ENCODE measurements at places on chromosomes 5 and 9. TPM values are rescaled to one million over a fixed set of nuclear protein-coding genes. Genes with fewer than 3 reads are reported as not detected.

SPATA31E1 gene
- polyA plus RNA-seq = 0.48 TPM

GLDC gene
- polyA plus RNA-seq = 13.0 TPM

IFNA13 gene
- polyA plus RNA-seq = 0.12 TPM

LCN6 gene
- 2.8 TPM for polyA plus RNA-seq

ARSI gene
- polyA plus RNA-seq = 2.2 TPM

TXNDC15 gene
- polyA plus RNA-seq = 39.0 TPM

ELAVL2 gene
- 1.2 TPM for polyA plus RNA-seq

NSG2 gene
- 22.6 TPM for polyA plus RNA-seq

LCN2 gene
- polyA plus RNA-seq = 0.93 TPM

DNA sequence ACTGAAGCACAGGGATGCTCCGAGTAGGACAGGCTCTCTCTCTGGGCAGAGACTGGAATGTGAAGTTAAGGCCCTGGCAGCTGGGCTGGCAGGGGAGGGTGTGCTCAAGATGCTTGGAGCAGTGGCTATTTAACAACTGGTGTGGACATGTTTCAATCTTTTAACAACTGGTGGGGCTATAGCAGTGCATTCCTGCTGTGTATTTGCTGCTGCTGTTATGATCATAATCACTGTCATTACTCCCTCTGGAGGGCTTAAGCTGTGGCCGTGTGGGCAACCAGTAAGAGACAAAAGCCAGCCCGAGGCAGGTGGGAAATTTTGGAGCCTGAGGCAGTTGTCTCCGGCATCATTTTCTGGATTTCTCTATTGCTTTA is 33.3 kb upstream of the PTGS1 start:
- H3K36me3 ChIP-seq = no peaks in the 10 kb centered on the region
- no peak overlapping the region for H3K4me3 ChIP-seq
- DNase-seq = no peak
- no peaks in the 10 kb centered on the region for H3K4me1 ChIP-seq
- no peak overlapping the region for H3K27ac ChIP-seq
- H3K27me3 ChIP-seq = peaks cover 43% of the 10 kb centered on the region

DNA sequence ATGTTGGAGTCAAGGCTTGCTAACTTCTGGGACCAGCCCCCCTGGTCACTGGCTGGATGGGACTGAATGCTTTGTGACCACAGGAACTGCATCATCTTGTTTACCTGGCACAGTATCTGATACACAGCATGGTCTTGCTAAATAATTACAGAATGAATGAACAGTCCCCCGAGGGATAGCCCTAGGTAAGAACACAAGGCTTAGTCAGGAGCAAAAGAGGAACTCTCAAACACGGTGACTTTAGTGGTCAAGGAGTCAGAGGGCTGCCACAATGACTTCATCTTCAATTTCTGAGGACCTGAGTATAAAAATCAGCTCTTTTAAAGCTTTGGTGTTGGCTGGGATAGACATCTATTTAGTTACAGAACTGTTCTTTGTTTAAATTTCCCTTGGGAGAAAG is 15.1 kb upstream of the CXCL14 start:
- no peak for DNase-seq
- no peak overlapping the region for H3K4me3 ChIP-seq
- no peaks in the 10 kb centered on the region for H3K27me3 ChIP-seq
- no peaks in the 10 kb centered on the region for H3K36me3 ChIP-seq

DNA sequence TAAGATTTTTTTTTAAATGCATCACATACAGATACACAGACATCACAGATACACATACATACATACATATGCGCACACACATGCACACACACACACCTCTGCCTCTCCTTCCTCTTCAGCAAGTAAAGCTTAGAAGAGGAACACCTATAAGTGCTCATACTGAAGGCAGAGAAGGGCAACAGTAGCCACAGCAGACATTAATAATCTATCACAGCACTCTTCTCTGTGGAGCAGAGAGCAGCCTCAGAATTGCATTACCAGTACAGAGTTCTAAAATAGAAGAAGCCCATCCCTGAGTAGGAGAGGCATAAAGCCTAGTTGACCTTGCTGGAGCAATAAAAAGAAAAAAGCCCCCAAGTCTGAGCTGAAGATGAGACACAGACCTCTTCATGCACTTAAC is 110.6 kb downstream of the MLLT3 start:
- H3K4me3 ChIP-seq = no peak overlapping the region
- DNase-seq = no peak

DNA sequence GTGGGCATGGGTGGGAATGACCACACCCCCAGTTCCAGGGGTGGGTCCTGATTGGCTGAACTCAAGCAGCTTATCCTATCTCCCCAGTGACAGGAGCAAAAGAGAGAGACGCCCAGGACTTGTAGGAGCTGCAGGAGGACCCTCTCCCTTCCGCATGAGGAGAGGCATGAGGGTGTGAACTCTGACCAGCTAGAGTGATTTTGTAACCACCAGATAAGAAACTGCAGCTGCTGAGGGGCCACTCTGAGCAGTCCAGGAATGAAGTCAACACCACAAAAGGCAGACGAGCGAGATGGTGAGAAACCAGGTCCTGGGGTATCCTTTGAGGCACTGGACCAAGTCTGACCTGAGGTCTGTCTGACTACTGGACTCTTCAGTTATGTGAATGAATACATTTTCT is 521.9 kb downstream of the BNC2 start:
- H3K27ac ChIP-seq = no peak overlapping the region
- H3K4me3 ChIP-seq = no peak overlapping the region
- no peak for DNase-seq
- H3K4me1 ChIP-seq = no peaks in the 10 kb centered on the region

- H3K36me3 ChIP-seq = no peaks in the 10 kb centered on the region
- no peaks in the 10 kb centered on the region for H3K4me1 ChIP-seq
- no peak for DNase-seq
- H3K4me3 ChIP-seq = no peak overlapping the region
- H3K27me3 ChIP-seq = no peaks in the 10 kb centered on the region
- no peak overlapping the region for H3K27ac ChIP-seq
These were observed 84.6 kb upstream of the PPP1R26 start for GRCh38 chr9:135394699-135395645.

DNA sequence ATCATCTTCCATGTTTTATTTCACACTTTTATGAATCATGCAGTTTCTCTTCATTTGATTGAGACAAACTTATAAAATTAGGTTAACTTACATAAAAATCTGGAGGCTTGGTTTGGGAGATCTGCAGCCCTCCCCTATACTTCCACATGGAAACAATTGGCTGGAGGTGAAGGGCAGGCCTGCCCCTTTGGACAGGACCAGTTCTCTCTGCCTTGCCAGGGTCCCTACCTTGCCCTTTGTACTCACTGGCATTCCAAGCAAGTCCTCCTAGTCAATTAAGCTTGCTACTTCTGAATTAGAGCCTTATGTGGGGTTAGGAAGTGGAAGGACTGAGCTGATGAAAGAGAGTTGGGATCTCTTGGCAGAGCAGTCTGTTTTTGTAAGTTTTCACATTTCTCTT is 257.3 kb downstream of the GAS1 start:
- no peaks in the 10 kb centered on the region for H3K36me3 ChIP-seq
- H3K4me3 ChIP-seq = no peak overlapping the region
- no peaks in the 10 kb centered on the region for H3K4me1 ChIP-seq
- no peak overlapping the region for H3K27ac ChIP-seq
- no peak for DNase-seq
- H3K27me3 ChIP-seq = no peaks in the 10 kb centered on the region

DNA sequence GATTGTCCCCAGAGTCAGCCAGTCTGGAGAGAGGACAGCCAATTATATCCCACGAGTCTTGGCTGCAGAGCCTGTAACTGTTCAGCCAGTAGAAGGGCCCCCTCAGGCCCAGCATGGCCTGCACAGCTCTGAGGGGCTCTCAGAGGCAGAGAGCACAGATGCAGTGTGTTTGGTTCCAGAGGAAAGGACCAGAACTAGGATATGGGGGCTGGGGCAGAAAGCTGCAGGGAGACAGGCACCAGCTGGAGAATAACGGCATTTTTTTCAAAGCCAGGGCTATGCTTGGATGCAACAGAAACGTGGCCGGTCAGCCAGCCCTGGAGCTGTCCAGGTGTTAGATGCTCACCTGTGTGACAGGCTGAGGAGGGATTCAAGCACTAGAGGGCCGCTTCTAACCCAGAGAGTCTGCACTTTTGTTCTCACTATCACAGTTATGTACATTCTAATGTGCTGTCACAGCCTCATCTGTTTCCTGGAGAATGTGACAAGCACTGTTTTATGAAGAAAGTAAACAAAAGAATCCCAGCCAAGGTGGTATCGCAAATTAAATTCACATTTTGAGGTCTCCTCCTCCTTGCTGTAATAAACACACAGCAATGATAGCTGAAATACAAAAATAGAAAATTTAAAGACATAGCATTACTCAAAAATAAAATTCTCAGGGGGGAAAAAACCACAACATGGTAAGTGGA is 96.5 kb downstream of the GABBR2 start:
- no peaks in the 10 kb centered on the region for H3K36me3 ChIP-seq
- H3K4me3 ChIP-seq = no peak overlapping the region

- no peaks in the 10 kb centered on the region for H3K36me3 ChIP-seq
- H3K27ac ChIP-seq = peak overlapping the region; percentile 85
- peaks cover 8% of the 10 kb centered on the region for H3K4me1 ChIP-seq
These were observed 1.2 kb upstream of the RNF38 start for GRCh38 chr9:36401164-36401740.

DNA sequence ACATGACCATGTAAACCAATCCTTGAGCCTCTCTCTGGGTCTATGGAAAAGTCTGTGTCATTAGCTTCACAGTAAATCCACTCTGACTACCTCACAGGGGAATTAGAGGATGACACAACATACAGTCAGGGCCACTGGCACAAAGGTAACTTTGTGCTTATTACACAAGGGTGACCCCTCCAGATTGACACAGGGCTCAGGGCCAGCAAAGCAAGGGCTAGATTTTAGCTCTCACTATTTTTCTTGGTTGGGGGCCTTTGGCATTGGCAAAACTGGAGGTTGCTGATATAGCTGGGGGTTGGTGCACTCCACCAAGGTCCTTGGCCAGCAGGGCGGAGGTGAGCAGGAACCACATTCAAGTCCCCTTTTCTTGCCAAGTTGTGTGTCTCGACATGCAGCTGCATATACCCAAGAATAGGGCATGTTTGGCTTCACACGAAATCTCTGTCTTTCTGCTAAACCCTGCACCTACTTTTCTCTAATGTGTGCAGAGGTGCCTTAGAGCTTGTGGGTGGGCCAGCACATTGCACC is 15.2 kb upstream of the OSMR start:
- H3K27me3 ChIP-seq = peaks cover 2% of the 10 kb centered on the region
- no peak overlapping the region for H3K27ac ChIP-seq
- no peaks in the 10 kb centered on the region for H3K36me3 ChIP-seq
- H3K4me1 ChIP-seq = no peaks in the 10 kb centered on the region

- no peaks in the 10 kb centered on the region for H3K4me1 ChIP-seq
- H3K4me3 ChIP-seq = no peak overlapping the region
- H3K36me3 ChIP-seq = no peaks in the 10 kb centered on the region
These were observed 957.8 kb upstream of the TYRP1 start for GRCh38 chr9:11735391-11735790.

GRCh38 chr9:28747351-28747985 is 1174.2 kb upstream of the C9orf72 start:
- H3K4me3 ChIP-seq = no peak overlapping the region
- no peak overlapping the region for H3K27ac ChIP-seq
- H3K36me3 ChIP-seq = no peaks in the 10 kb centered on the region
- H3K4me1 ChIP-seq = no peaks in the 10 kb centered on the region
- no peak for DNase-seq
- no peaks in the 10 kb centered on the region for H3K27me3 ChIP-seq

DNA sequence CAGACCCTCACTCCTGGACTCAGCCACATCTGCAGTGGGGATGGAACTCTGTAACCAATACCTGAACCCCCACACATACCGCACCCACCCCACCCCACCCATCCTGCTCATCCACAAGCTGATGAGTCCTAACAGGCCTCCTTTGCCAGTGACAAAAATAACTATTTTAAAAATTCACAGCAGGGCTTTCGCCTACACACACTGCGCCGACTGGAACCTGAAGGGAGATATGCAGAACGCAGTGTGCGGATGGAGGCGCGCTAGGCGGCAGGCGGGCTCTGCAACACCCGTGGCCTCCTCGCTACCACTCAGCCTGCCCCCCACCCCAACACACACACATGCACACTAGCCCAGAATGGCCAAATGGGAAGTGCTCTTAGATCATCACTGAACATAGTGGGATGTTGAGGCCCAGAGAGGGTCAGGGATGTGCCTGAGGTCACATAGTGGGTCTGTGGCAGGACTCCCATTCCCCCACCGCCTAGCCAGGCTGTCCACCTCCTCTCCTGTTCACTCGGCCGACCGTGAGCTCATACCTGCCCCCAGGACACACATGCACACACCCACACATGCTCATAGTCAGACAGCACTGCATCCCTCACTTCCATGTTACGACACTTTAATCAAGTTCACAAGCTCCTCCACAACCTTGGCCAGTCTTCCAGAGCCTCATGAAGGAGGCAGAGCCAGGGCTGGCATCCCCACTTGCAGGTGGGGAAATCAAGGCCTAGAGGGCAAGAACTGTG is 6.3 kb upstream of the CAMK2A start:
- no peak for DNase-seq
- peaks cover 7% of the 10 kb centered on the region for H3K27me3 ChIP-seq
- peaks cover 3% of the 10 kb centered on the region for H3K36me3 ChIP-seq
- H3K4me1 ChIP-seq = peaks cover 35% of the 10 kb centered on the region
- H3K4me3 ChIP-seq = no peak overlapping the region

DNA sequence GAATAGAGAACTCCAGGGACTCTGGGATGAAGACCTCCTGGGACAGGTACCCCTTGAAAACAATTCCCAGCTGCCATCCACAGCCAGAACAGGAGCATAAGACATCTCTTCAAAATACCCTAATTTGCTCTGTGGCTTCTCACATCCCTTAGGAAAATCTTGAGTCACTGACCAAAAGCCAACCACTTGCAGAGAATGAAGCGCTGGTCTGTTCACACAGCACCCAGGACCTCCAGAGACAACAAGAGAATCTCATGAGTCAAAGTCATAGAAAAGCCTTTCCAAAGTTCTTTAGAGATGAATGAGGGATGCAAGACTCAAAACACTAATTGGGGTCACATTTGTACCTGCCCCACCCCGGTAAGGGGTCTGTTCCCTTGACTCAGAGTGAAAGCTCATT is 210.6 kb downstream of the SEMA5A start:
- no peak overlapping the region for H3K4me3 ChIP-seq
- no peak for DNase-seq
- H3K27me3 ChIP-seq = no peaks in the 10 kb centered on the region
- no peaks in the 10 kb centered on the region for H3K4me1 ChIP-seq
- no peak overlapping the region for H3K27ac ChIP-seq

DNA sequence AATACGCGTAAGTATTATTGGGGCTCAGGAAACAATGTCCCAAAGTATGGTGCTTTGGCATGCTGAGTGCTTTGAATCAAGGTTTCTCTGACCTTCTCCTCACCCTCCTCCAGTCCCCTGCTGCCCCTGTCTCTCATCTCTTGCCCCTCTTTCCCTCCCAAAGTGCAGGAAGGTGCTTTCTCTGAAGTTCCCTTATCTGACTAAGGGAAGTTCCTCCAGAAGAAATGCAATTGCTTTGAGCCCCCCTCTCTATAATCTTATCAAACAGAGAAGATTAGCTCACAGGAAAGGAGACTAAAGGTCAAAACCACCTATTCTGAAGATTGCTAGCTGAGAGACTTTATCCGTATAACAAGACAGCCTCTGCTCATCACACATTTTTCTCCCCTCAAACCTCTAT is 288.1 kb downstream of the ARL15 start:
- H3K4me3 ChIP-seq = no peak overlapping the region
- no peaks in the 10 kb centered on the region for H3K27me3 ChIP-seq
- peak; percentile 50 for DNase-seq
